ENCODE measurements at places on chromosomes 1 and 21.

- no peak for DNase-seq
Measured at GRCh38 chr21:41764558-41765419, 2.1 kb downstream of the RIPK4 start.

- DNase-seq, result peak; percentile 51
Measured at GRCh38 chr1:201022820-201023516, 546 bp downstream of the KIF21B start.

GRCh38 chr1:90614872-90615271, 102.2 kb downstream of the BARHL2 start:
- no peak for DNase-seq

GRCh38 chr1:225498549-225499136, 70.8 kb upstream of the LBR start:
- DNase-seq, result no peak

DNA sequence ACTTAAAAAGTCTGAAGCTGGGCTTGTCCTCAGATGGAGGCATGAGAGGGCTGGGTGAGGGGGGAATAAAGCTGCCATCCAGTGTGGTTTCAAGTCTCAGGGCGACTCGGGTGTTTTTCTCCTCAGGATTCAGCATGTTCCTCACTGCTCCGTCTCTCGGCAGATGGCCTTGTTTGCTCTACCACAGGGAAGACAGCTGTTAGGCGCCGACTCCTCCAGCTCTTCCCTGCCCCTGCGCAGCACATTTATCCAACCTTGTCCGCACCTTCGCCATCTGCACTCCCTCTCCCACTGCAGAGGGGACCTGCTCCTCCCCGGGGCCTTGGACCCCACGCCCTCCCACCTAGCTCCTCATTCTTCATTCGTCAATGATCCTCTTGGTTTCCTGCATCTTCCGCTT, 16.6 kb upstream of the S100A11 start:
- no peak for DNase-seq

DNA sequence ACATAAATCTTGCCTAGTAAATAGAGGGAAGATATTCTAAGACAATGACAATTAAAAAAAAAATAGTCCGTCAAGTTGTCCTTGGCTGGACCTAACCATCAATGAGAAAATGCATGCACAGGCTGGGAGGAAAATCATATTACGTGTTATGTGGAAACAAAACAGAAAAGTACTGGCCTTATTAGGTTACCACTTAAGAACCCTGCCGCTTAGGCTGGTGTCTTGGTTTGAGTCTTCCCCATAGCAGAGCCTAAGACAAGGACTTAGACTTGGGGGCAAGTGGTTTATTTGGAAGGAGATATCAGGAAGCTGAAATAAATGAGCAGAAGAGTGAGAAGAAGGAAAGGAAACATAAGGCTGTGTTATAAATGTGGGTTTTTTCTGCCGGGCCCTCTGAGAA, 186.4 kb downstream of the MRPL39 start:
- no peak for DNase-seq

DNA sequence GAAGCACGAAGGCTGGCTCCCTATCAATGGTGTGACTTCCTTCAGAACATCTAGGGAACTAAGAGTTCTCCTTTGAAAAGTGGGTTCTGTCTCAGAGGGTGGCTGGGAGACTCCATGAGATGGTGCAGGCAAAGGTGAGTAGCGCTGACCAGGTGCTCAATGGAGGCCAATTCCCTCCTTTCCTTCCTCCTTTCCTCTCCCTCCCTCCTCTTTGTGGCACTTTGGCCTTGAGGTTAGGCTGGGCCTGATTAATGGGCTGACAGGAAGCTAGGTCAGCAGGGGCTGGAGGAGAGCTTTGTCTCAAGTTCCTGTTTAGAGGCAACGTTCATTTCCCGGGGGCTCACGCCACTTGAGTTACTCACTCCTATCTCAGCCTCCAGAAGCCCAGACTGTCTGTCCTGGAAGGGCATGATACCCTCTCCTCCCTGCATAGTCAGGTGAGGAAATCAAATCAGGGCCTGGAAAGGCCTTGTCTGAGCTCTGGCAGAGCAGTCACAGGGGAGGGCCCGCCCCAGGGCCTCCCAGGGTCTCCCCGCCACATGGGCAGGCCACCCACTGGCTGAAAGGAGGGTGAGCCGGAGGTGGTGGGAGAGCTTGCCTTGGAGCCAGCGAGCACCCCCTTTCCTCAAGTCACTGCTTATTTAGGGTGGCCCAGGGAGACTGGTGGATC, 58.4 kb upstream of the SSBP3 start:
- DNase-seq, result peak; percentile 37

DNA sequence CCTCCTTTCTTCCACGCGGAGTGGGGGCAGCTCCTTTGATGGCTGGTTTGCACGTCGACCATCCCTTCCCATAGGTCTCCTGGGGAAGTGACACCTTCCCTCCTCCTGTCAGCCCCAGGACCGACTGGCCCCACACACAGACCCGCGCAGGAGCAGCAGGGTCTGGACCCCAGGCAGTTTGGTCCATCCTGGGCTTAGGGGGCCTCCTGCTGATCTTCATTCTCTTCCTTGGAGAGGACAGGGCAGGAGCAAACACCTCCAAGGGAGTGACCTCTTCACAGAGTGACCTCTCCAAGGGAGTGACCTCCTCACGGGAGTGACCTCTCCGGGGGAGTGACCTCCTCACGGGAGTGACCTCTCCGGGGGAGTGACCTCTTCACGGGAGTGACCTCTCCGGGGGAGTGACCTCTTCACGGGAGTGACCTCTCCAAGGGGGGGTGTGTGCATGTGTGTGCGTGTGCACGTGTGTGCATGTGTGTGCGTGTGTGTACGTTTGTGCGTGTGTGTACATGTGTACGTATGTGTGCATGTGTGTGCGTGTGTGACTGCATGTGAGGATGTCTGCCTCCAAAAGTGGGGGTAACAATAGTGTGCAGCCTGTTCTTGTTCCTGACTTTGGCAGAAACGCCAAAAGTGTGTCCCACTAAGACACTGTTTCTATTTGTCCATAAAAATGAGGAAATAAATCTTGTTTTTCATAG, 29.8 kb downstream of the COL6A1 start:
- no peak for DNase-seq

DNA sequence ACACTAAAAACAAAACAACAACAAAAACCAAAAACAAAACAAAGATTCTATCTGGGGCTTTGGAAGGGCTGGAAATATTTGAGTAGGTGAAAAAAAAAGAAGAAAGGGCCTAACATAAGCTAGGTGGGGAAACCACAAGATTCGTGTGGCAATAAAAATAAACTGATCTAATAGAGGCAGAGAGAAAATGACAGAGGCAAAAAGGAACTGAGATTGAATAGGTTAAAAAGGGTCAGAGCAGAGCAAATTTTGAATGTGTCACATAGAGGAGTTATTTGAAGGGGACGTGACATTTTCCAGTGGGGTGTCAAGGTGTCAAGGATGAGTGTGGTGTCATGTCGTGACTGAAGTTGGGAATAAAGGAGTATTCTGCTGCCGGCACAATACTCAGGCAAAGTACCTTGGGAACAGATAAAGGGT, 65.2 kb upstream of the RALGPS2 start:
- no peak for DNase-seq

DNA sequence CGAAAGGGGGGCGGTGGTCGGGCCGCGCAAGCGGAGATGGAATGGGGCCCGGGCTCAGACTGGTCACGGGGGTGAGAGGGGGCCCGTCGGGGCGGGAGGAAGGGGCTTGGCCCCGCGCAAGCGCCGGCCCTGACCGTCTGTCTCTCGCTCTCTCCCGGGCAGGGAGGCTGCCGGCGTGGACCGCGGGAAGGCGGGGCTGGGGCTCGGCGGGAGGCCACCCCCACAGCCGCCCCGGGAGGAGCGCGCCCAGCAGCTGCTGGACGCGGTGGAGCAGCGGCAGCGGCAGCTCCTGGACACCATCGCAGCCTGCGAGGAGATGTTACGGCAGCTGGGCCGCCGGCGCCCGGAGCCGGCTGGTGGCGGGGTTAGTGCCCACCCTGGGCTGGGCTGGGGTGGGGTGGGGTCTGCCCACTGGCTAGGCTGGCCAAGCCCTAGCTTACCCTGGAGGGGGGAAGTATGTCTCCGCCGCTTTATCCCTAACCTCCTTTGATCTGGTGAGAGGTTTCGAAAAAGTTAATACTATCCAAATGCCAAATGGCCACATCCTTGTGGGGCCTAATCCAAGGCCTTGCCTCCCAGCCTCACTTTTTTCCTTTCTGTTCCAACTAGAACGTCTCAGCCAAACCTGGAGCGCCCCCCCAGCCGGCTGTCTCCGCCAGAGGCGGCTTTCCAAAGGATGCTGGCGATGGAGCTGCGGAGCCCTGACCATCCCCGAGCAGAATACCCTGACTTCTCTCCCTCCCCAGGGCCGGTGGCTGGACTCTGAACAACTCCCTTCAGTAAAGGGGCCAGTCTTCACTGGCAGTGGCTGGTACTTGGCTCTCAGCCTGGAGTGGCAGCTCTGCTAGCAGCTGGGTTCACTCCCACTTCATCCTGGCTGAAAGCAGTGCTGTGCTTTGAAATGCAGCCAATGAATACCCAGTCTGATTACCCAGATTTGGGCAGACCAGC, 636 bp upstream of the YRDC start:
- DNase-seq, result no peak

DNA sequence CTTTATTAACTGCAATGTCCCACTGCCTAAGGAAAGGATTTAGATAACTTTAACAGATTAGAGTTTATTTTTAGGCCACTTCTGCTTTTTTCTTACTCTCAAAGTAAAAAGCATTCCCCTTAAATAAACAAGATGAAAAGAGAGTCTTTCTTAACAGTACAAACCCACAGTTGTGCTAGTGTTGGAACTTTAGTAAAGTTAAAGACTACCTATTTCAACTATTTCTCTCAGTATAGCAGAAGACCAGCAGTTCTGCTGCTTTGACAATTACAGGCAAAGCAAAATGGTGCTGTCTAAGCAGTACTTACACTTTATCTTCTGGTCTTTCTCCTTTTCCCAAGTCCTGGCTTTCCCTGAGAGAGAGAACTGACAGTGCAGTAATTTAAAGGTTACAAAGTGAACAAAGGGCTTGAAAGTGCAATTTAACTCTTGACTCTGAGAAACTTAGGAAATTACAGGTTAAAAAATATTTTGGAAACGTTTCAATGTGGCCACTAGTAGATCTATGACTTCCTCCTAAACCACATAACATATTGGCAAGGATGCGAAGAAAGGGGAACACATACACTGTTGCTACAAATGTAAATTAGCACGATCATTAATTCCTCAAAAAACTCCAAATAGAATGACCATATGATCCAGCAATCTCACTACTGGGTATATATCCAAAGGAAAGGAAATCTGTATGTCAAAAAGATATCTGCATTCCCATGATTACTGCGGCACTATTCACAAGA, 135.4 kb upstream of the POGK start:
- DNase-seq, result no peak

- DNase-seq, result no peak
Measured at GRCh38 chr21:38072489-38072888, 156.2 kb upstream of the KCNJ6 start.

DNA sequence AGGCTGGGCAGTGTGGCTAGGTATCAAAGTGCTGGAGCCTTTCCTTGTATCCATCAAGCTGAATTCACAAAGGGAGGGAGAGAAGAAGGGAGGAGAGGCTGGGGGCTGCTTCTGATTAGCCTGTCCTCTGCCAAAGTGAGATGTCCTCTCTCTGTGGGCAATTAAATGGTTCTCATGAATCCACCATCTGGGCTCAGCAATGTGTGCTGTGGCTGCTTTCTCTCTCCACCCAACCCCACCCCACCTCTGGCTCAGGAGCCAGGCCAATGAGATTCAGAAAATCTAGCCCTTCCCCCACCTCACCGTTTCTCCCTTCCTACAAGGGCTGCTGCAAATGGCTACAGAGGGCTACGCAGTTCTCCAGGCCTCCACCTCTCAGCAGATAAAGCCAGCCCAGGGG, 154.6 kb downstream of the TENT5C start:
- no peak for DNase-seq

GRCh38 chr1:18110598-18110939, 3.0 kb downstream of the IGSF21 start:
- DNase-seq, result no peak

DNA sequence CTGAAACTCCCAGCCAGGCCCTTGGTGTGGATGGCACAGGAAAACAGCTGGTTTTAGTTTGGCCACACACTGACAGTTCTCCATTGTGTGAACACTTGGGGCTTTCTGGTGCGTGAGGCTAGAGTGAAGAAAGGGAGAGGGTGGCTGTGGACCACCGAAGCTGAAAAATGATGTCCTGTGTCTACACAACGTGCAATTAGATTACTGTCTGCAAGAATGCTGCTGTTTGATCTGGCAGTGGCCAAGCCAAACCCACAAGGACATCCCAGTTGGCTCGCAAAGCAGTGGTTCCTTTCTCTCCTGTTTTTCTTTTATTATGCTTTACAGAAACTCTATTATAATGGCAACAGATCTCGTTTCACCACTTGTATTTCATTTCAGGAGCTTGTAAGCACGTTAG, 58.9 kb downstream of the ERG start:
- no peak for DNase-seq

GRCh38 chr1:98196012-98196411, 275.2 kb upstream of the DPYD start:
- no peak for DNase-seq

DNA sequence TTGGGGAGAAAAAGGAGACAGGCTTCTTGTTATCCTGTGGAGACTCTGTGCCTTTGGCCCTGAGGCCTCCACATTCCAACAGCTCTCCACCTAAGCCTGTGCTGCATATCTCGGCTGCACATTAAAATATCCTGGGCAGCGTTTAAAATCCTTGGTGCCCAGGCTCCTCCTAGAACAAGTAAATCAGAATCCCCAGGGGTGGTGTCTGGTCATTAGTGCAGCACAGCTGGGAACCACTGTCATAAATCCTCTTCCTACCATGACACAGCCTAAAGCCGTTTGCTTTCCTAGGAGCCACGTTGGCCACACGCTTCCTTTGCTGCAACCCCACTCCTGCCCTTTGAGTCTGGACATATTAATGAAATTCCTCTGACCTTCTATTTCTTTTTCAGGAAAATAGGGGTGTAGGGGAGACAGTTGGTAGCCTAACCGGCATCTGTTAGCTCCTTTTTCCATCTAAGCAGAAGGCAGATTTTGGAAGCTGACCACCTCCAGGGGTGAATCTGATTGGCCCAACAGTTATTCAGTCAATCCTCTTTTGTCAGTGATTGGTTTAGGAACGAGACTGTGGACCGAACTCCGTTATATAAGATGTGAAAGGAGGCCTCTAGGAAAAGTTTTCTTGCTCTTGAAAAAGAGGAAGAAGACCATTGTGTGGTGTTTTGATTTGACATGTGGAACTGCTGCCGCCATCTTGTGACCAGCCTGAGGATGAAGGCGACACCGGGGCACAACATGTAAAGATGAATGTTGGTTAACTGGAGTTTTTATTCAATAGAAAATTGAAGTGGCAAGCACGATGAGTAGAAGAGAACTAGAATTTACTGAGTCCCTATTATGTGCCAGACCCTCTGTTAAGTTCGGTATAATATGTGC, 41.9 kb downstream of the JUN start:
- no peak for DNase-seq

GRCh38 chr1:209404577-209404976, 178.9 kb upstream of the CAMK1G start:
- DNase-seq, result no peak

DNA sequence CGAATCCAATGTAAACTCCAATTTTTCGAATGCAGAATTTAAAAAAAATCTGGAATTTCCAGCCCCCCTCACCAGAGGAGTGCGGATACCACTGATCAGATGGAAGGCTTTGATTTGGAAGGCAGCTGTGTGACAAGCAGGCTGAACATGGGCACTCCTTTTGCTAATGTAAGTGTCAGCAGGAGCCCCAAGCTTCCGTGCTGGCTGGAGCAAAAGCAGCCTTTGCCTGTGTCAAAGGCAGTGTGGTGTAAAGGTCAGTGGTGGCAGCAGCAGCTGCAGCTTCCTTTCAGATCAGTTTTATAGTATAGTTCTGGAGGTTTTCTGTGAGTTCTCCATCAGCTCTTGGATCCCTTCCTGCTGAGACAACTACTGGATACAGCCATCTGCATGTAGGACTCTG, 259.9 kb downstream of the CTH start:
- DNase-seq, result no peak
